ENCODE measurements at places on chromosomes 1 and 21. TPM values are rescaled to one million over a fixed set of nuclear protein-coding genes. Genes with fewer than 3 reads are reported as not detected.

NENF gene
- total RNA-seq: 41.8 TPM

OR2T6 gene
- 0.14 TPM for total RNA-seq

SORT1 gene
- 27.4 TPM for total RNA-seq

OXCT2 gene
- total RNA-seq: 0.93 TPM

CD1E gene
- total RNA-seq: not detected

SH2D2A gene
- total RNA-seq: 0.50 TPM

SYT6 gene
- total RNA-seq: 8.6 TPM

HENMT1 gene
- total RNA-seq: 3.7 TPM

MPL gene
- total RNA-seq: not detected

KCNJ15 gene
- 0.38 TPM for total RNA-seq

NPHS2 gene
- total RNA-seq: not detected

PLA2G5 gene
- not detected for total RNA-seq

S100A7A gene
- 0.19 TPM for total RNA-seq

- no peak for ATAC-seq
Observed at GRCh38 chr1:109255097-109255651, 5.8 kb downstream of the CELSR2 start.

DNA sequence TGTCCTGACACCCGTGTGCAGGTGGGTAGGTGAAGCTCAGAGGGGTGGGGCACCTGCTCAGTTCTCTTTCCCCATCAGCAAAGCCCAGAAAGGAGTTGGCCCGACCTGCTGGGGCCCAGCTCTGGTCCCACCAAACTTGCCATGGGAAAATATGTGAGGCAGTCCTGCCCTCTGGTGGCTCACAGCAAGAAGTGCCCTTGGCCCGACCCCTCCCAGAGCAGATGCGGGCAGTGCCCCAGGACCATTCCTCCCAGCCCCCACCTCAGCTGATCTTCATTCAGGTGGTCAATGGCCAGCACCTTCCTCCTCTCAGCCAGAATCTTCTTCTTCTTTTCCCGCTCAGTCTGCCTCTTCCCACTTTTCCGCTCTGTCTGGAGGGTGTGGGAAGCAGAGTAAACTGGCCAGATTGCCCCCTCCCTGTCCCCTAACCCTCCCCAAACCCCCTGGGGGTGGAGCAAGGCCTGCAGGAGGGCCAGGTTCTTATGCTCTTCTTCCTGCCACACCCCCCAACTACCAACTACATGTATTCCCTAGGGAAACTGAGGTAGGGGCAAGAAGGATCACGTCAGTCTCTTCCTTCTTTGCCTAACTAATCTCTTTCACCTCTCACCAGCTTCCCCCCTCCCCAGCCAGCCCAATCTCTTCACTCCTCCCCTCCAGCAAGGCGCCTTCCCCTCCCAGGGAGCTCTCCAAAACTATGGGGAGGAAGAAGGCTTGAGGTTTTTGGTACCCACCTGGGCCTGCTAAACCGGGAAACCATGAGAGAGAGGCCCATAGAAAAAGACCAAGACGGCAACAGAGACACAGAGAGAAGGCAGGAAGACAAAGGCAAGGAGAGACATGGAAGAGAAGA is 15.6 kb downstream of the TNNT2 start:
- ATAC-seq: peak; percentile 76

GRCh38 chr1:27598295-27598687 is 5.7 kb downstream of the AHDC1 start:
- ATAC-seq: peak; percentile 1

GRCh38 chr1:176543360-176544129 is 80.6 kb downstream of the PAPPA2 start:
- ATAC-seq: no peak

GRCh38 chr21:43981151-43981870 is 30.8 kb upstream of the TRAPPC10 start:
- peak; percentile 7 for ATAC-seq

GRCh38 chr1:42904434-42904833 is 54.2 kb downstream of the SLC2A1 start:
- ATAC-seq: peak; percentile 60

DNA sequence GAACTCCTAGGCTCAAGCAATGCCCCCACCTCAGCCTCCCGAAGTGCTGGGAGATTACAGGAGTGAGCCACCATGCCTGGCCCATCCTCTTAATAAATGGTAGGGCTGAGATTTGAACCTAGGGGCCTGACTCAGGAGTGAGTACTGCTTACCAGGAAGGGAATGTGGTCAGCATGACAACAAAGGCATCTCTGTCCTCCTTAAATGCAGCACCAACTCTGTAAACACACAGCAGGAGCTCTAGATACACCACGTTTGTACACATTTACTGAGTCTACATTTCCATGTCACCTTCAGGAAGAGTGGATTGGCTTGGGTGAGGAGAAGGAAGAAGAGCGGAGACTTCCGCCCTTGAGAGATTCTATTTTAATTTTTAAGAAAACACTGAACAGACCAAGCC is 38.5 kb downstream of the HIVEP3 start:
- ATAC-seq: no peak

GRCh38 chr1:44670751-44671640 is 3.3 kb downstream of the TMEM53 start:
- ATAC-seq: no peak

- ATAC-seq: no peak
Observed at GRCh38 chr1:59242370-59242769, 54.5 kb upstream of the FGGY start.

- ATAC-seq: no peak
Observed at GRCh38 chr1:42753070-42753469, 13.0 kb upstream of the CLDN19 start.

GRCh38 chr1:30032302-30032701 is 691.1 kb downstream of the MATN1 start:
- ATAC-seq: no peak

- ATAC-seq: peak; percentile 92
Observed at GRCh38 chr1:206635080-206635977, at the start of gene DYRK3. Gene DYRK3, plus strand, starts transcription at chr1:206635536. Its CDS starts 168 bp downstream, at chr1:206635704.

GRCh38 chr1:5811419-5811818 is 180.8 kb downstream of the NPHP4 start:
- ATAC-seq: no peak

DNA sequence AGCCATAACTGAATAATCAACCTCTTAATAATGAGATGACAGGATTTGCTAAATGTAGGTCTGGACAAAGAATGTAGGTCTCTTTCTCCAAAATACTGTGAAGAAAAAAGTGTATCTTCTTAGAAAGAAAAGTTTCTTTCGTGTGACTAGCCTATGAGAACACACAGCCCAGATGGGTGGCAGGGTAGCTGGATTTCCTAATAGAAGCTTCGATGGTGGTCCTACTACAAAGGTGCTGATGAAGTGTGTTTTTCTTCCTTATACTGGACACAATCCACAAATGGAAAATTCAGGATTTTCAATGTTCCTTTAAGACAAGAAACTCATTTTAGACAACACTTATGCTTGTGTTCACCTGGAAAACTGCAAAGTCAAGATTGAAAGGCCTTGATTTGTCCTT is 90.2 kb upstream of the ZNHIT6 start:
- ATAC-seq: no peak

- peak; percentile 55 for ATAC-seq
Observed at GRCh38 chr21:33968080-33968994, 52.7 kb upstream of the ATP5PO start.

GRCh38 chr1:232111611-232112010 is 485.0 kb downstream of the DISC1 start:
- ATAC-seq: no peak

DNA sequence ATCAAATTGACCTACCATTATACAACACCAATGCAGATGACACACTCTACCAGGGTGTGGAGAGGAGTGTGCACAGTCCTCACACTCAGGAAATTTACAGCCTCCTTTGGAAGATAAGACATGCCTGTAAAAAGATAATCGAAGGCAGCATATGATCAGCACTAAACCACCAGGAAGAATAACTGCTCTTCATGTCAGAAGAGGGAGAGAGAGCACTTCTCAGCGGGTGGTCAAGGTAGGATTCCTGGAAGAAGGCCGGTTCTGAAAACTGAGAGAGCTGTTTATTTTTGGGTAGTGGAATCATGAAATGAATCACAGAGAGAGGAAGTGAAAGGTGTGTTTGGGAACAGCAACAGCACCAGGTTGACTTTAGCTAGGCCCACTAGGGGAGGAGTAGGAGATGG is 14.0 kb upstream of the ZNF697 start:
- ATAC-seq: no peak

- ATAC-seq: peak; percentile 5
Observed at GRCh38 chr1:60832367-60832766, 250.0 kb upstream of the NFIA start.

- ATAC-seq: no peak
Observed at GRCh38 chr1:177010211-177010825, 154.2 kb downstream of the ASTN1 start.

- ATAC-seq: no peak
Observed at GRCh38 chr1:32782086-32782485, 35.1 kb downstream of the YARS1 start.

DNA sequence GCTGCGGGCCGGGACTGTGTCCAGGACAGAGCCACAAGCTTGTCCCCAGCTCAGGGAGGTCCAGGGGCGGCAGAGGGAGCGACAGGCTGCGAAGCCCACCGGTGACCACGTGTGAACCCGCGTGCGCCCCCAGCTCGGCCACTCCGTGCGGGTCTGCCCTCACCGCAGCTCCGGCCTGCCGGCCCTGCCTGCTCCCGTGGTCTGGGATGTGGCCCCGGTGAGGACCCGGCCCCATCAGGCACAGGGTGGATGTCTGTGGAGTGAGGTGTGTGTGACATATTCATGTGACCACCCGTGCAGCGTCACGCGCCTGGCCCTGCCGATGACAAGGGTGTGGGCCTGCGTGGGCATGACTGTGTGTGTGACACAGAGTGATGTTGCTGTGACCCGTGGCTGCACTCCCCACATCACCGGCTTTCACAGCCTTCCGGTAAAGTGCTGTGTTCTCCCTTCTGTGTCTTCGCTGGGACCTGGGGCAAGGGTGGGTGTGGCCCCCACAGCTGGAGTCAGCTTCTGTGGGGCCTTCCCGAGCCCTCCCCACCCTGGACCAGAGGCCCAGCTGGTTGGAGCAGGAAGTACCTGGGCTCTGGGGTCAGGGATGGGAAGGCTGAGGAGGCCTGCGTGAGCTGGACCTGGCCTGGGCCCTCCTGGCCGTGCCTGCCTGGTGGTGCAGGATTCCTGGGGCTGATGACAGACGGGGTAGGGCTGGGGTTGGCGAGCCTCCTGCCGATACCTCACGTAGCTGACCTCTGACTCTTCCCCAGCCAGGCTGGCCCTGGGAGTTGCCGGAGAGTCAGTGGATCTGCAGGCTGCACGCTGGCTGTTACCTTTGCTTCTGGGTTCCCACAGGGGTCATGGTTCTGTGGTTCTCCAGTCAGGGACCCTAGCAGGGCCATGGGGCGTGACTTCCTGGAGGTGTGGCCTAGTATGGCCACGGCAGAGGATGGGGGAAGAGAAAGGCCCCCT is 4.1 kb downstream of the RNF223 start:
- peak; percentile 71 for ATAC-seq

DNA sequence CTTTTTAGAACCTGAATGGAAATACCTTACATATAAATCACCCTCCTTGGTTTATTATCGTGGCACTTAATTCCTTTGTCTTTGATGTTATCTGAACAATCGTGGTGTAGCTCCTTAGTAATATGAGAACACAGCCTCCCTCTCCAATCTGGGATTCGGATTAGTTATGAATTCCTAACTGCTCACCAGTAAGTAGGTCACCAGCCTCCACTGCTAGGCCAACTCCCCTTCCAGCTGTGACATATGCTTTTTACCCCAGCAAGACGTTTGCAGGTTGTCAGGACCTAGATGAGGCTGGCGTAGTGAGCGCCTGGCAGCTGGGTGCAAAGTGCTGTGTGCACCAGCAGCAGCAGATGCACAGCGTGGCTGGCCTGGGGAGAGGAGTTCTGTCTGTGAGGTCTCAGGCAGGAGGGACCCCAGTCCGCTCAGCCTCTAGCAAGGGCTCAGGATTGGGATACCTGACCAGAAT is 38.2 kb downstream of the NTPCR start:
- ATAC-seq: no peak

DNA sequence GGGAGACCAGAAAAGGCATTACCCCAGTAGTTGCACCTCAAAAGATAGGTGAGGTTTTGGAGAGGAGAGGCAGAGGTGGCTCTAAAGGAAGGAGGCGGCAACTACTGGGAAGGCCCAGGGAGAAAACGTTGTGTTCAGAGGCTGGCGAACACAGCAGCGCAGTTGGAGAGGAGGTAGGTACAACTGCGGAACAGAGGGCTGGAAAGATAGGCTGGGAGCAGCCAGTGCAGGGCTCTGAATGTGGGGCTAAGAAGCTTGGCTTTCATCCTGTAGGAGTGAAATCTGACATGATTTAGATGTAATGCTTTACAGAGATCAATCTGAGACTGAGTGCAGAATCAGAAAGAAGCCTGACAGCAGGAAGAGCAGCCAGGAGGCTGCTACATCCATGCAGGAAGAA is 13.0 kb downstream of the RIMS3 start:
- no peak for ATAC-seq

GRCh38 chr1:150262388-150263320 is 5.1 kb downstream of the CA14 start:
- ATAC-seq: no peak

DNA sequence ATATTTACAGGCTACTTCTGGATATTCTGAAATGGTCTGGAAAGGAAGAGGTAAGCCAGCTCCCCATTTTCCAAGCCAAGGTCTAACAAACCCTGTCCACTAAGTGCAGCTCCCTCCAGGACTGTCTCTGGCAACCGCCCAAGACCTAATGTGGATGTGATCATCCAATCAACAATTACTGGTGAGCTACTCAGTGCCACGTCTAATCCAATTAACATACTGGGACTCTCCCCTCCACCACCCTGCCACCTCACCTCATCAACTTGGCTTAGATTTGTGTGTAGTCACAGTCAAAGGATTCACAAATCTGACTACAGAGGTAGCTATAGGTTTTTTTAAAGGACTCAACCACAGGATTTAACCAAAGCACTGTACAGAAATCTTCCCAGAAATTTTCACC is 25.4 kb upstream of the S100A7 start:
- ATAC-seq: peak; percentile 39

DNA sequence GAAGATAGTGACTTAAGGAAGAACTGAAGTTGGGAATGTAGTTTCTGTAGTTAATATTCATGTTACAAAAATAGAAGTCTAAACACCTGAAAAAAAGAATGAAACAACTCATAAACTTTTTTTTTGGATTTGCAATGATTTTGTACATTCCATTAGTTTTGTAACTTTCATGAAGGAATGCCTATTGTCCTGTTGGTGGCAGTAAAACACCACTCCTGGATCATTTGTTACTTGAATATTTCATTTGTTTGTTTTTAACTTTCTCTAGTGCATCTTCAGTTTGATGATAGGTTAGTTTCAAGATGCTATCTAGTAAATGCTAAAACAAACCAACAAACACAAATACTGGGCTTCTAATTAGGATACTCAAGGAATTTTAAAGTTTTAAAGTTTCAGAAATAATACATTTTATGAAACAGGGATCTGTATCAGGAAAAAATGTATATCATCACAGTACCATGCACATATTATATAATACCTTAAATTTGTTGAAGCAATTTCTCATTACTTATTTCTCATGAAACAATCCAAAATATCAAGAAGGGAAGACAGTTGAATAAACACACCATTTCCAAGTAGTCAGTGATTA is 229.7 kb upstream of the CACYBP start:
- ATAC-seq: no peak
